ENCODE measurements at places on chromosomes 3 and 15. TPM values are rescaled to one million over a fixed set of nuclear protein-coding genes. Genes with fewer than 3 reads are reported as not detected.

GRCh38 chr15:101532865-101533264 is 43.4 kb upstream of the PCSK6 start:
- no peak for DNase-seq

DNA sequence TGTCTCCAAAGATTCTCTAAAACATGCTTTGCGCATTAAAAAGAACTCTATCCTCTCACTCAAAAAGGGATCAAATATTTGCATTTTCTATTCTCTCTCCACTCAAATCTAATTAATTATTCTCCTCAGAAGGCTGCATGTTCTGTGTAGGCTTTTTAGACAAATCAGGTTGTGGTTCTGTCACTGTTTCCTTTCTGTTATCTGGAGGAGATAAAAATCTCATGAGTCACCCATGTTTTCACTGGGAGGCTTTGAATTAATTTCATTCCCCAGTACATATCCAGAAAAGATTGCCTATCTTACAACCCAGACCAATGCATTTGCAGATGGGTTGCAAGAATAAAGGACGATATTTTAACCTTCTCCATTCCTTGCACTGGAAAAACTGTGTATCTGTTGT is 446.5 kb downstream of the GRM7 start:
- DNase-seq: no peak

DNA sequence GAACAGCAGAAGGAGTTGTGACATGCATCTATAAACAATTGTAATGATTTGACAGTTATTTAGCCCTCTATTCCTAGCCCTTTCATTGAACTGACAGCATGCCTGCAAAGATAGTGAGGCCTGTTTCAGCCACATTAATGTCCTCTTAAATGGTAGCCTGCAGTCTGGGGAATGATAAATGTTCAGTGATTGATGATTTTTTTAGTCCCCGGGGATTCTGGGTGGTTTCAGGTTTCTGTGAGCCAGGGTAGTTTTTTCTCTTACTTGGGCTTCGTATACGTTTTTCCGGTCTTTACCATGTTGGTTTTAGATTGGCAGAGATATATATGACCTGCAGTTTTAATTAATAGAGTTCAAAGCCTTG is 172.0 kb downstream of the TCF12 start:
- no peak for DNase-seq

DNA sequence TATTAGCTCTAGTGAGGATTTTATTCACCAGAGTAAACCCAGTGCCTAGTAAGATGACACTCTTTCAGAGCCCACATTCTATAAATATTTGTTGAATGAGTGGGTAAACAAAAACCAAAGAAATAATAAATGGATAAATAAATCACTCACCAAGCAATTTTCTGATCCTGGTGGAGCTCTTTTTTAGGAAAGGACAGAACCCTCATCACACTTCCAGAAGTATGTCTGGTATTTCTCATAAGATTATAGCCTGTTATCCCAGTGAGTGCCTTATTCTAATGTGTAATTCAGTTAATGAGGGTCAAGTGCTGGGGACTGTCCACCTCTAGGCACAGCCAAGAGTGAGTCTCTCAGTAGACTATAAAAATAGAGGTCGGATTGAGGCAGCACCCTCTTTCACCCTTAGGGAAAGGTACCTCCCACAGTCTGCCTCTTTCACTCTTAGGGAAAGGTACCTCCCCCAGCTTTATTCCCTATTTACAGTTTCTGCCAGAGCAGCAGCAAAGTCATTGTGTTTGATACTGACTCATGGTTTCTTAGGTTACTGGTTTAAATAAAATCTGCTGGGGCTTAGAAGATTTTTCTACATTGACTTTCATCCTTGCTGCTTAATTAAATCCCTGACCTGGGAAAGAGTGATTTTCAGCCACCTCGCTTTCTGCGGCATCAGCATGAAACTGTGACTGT is 145.0 kb downstream of the STAC start:
- DNase-seq: no peak

GRCh38 chr15:63210151-63211091 is 21.0 kb downstream of the RAB8B start:
- DNase-seq: no peak

- no peak for DNase-seq
Measured at GRCh38 chr3:10395671-10396070, 74.8 kb upstream of the SEC13 start.

- DNase-seq: no peak
Measured at GRCh38 chr3:42752961-42753360, 20.1 kb downstream of the CCDC13 start.

- peak; percentile 86 for DNase-seq
Measured at GRCh38 chr15:75452364-75452864, 924 bp upstream of the SIN3A start.

- no peak for DNase-seq
Measured at GRCh38 chr3:126692858-126693257, 11.2 kb upstream of the CHCHD6 start.

GRCh38 chr15:58307313-58307961 is 124.4 kb upstream of the LIPC start:
- no peak for DNase-seq

- no peak for DNase-seq
Measured at GRCh38 chr15:23566071-23566554, 639 bp downstream of the MKRN3 start.

DNA sequence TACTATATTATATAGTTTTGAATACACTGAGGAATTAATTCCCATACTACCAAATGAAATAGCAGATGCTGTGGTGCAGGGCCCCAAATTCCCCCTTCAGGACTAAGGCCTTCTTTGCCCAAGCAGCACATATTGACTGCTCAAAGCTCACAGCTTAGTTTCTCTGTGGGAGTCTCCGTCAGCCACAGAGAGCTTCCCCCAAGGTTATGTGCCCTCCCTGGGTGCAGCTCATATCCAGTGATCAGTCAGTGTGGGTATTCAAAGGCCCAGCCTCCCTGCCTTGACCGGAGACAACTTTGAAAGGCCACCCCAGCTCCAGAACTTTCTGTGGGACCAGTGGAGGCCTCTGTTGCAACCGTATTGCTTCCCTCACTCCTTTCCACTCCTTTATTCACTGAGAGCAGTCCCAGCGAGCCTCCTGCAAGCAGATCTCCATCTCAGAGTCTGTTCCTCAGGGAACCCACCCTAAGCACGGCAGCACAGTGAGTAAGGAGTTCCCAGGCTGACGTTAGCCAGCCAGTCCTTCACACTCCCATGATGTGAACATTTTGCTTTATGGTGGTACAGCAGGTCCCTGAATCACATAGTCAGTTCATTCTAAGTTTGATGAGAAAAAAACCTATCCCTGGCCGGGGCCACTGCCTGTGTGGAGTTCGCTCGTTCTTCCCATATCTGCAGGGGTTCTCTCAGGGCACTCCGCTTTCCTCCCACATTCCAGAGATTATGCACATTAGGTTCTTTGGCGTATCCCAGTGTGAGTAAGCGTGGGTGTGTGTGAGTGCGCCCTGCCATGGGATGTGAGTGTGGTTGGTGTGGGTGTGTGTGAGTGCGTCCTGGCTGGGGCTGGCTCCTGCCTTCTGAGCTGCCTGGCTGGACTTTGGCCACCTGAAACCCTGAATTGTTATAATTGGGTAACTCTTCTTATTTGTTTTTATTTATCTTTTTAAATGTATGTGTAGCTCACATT is 64.4 kb upstream of the PPARG start:
- no peak for DNase-seq

GRCh38 chr3:39241561-39241960 is 38.3 kb downstream of the CX3CR1 start:
- DNase-seq: no peak

- DNase-seq: no peak
Measured at GRCh38 chr15:64925335-64926330, 13.9 kb downstream of the ANKDD1A start.

MESP1 gene
- total RNA-seq: 8.4 TPM

KNG1 gene
- 0.14 TPM for total RNA-seq

GOLGA8N gene
- total RNA-seq: 10.9 TPM

NR2C2 gene
- 27.4 TPM for total RNA-seq

FETUB gene
- total RNA-seq: not detected

MESD gene
- 13.5 TPM for total RNA-seq

IL17RB gene
- total RNA-seq: 0.47 TPM

FEZF2 gene
- total RNA-seq: not detected

KLHL40 gene
- 0.22 TPM for total RNA-seq

PLSCR5 gene
- total RNA-seq: not detected

All from left ventricle myocardium inferior (tissue), 1 donor.